ENCODE measurements at places on chromosomes 5 and 9.

- DNase-seq = no peak
These were observed 203.9 kb downstream of the ICE1 start for GRCh38 chr5:5626412-5626811.

DNA sequence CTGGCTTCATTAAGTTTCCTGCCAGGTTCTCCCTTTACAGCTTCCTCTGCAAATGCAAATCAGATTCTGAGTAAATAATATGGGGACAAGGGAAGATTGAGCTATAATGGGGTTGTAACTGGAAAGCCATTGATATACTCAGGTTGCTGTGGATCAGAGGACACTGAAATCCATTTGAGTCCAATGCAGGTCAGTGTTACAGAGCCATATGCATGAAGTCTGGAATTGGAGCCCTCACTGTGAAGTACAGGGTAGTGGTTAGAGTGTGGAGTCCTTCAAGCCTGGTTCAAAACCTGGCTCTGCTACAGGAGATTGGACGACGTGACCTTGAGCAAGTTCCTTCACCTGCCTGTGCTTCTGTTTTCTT is 48.7 kb downstream of the TIMD4 start:
- no peak for DNase-seq

- DNase-seq = no peak
These were observed 273.7 kb downstream of the FANCC start for GRCh38 chr9:95043826-95044225.

DNA sequence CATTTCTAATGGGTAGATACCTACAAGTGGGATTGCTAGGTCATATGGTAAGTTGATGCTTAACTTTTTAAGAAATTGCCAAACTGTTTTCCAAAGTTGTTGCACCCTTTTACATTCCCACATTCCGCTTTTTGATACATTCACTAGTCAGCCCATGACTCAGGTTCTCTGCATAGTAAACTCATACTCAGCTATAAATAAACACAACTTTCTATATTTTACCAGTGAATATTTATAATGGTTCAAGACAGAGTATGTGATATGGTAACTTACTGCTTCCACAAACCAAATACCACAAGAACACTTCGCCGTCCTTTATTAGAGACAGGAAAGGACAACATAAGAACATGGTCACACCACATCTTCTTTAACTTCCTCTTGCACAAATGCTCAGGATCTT is 54.0 kb downstream of the PLPP1 start:
- DNase-seq = no peak

- DNase-seq = no peak
These were observed 8.1 kb upstream of the KLF9 start for GRCh38 chr9:70422371-70423043.

All from T-helper 2 cell treated with Interferon-gamma antibody and Interleukin-4, amounts not matched to agents 5 μg/mL and 100 μg/mL, for 36 hours (primary cell).